Activated CD4-positive, alpha-beta T cell treated with anti-CD3 and anti-CD28 coated beads, Interleukin-10, Interleukin-2, amounts not matched to agents 100 ng/mL and 50 ng/mL, durations not matched to agents 16 hours and 8 hours (primary cell): ENCODE measurements at places on chromosomes 5 and 9.

GRCh38 chr5:968881-969280, 39.7 kb upstream of the NKD2 start:
- no peak for DNase-seq

- no peak for DNase-seq
Measured at GRCh38 chr5:13934921-13935320, 9.6 kb downstream of the DNAH5 start.

DNA sequence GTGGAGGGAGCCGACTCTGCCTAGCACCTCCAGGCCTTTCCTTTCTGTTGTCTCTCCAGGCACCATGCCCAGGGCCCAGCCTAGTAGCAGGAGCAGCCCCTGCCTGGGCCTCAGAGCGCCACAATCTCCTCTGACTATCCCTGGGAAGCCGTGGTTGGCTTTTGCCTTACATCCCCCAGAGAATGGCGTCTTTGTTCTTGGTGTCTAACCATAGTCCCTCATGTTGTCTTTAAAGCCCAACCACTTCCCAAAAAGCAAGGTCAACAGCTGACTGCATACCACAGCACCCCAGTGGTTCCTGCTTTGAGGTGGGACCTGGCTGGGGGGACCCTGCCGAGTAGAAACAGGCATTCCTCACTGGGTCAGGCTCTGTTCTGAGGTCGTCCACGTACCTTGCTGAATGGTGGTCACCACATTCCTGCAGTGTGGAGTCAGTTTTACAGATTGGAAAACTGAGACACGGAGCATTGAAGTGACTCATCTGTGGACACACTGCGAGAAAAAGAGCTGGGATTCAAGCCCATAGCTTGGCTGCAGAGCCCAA, 13.7 kb upstream of the CERCAM start:
- no peak for DNase-seq

- DNase-seq: no peak
Measured at GRCh38 chr9:6113312-6113711, 97.9 kb upstream of the RANBP6 start.

DNA sequence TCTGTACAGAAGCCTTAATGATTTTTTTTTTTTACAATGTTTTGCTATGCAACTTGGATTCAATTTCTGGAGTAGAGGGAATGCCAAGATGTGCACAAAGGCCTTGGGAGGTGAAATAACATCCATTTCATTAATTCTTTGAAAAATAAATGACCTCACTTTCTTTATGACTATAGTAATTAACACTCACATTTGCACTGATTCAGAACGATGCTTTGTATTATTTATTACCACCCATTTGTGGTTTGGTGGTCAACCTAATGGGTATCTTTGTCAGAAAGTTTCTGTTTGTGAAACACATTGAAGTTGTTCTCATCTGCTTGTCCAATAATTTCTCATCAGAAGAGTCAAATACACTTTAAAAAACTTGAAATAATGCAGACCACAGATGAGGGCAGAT, 169.3 kb downstream of the NTRK2 start:
- peak; percentile 4 for DNase-seq

- DNase-seq: no peak
Measured at GRCh38 chr9:124098141-124098905, 86.8 kb downstream of the LHX2 start.

GRCh38 chr5:176466245-176466871, 18.2 kb downstream of the FAF2 start:
- no peak for DNase-seq

DNA sequence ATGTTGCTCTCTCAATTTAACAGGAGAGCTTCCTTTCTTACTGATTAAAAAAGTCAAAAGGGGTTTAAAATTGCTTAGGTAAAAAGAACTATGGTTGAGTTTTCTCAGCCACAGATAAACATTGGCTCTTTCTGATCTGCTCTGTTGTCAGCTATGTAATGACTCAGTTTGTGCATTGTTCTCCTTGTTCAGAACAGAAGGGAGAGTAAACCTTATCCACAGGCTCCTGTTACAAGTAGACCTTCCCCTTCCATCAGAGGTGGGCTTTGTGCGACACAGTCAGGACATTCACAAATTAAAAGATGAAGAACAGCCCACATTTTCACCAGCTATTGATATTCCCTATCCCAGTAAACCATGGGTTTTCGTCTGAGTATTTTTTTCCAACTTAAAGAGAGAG, 236.3 kb upstream of the SEMA6A start:
- no peak for DNase-seq

DNA sequence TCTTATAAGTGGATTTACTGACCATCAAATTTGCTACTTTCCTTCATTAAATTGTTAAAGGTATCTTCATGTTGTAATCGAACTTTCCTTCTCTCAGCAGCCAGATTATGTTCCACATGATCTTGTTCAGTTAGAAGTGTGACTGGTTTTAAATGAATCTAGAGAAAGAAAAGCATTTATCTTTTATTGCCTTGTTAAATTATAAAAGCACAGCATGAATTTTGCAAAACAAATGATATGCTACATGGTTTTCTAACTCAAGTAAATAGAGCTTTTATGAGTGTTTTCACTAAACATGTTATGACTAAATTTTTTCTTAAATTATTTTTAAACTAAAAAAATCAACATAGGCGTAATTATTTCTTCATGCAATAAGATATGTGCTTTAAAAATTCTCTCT, 34.1 kb downstream of the ACOT12 start:
- no peak for DNase-seq

DNA sequence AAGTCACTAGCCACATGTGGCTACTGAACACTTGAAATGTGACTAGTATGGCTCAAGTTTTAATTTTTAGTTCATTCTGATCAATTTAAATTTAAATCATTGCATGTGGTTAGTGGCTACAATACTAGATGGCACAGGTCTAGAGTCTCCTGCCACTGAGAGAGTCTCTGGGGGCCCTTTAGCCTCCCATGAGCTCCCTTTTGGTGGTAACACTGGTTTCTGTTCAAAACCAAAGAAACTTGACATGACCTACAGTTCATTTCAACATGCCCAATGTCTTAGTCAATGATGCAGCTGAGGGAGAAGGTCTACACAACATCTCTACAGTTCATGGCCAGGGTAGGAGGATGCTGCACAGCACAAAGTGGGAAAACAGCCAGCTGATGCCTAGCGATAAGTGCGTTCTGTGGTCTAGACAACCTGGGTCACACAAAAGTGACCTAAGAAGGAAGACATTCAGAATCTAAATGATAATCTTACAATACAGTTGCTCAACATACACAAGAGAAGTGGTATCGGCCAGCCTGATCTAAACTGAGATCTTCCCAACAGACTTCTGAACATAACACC, 121.0 kb downstream of the AUH start:
- no peak for DNase-seq

- DNase-seq: no peak
Measured at GRCh38 chr5:9545136-9545991, 511 bp downstream of the SEMA5A start.

DNA sequence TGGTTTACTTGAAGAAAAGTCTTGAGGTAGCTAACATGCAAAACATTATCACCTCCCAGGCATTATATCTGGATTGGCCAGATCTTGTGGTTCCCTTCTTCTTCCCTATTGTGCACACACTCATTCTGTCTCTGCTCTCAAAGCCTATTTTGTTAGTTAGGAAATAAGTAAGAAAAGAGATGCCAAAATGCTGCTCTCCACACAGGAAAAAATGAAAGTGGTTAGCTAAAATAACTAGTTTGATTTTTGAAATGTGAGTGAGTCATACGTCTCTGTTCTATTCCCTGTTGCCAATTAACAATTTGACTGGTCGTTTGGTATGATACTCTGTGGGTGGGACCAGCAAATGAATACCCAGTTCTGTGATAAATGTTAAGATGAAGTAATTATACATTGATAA, 28.1 kb downstream of the LMNB1 start:
- peak; percentile 38 for DNase-seq

DNA sequence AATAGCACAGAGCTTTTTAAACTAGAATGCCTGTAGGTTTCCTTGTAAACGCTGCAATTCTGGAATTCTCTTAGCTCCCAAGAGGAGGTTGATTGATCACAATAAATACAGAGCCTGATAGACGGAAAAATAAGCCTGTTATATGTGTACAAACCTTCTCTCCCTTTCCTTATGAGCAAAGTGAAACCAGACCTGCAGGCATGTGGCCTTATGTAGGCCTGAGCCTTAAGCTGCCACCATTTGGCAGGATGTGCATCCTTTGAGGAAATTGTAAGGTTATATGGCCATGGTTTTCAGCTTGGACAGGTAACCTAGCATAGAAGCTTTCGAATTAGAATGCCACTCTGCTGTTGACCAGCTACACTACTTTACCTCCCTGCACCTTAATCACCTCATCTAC, 49.1 kb downstream of the PRKACG start:
- DNase-seq: no peak

- DNase-seq: no peak
Measured at GRCh38 chr9:69820955-69821788, 555 bp downstream of the CFAP95 start.

- no peak for DNase-seq
Measured at GRCh38 chr9:118271936-118272335, 567.7 kb downstream of the TLR4 start.

- DNase-seq: no peak
Measured at GRCh38 chr9:7348692-7349091, 450.9 kb downstream of the DMAC1 start.

DNA sequence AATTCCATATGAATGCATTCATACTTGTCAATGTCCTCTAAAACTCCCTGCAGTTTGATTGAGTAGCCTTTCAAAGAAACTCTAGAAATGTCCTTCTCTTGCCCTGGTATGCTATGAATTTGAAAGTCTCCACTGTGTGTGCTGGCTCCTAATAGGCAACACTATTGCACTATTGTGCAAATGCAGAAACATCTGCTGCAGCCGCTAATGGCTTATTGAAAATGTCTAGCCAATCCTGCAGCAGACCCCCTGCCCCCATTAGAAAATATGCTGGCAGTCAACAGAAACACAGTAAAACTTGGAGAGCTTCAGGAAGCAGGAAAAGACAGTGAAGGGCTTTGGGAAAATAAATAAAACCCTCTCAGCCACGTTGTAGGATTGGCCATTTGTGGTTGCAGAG, 87.3 kb upstream of the GRAMD2B start:
- no peak for DNase-seq

GRCh38 chr5:68465934-68466551, 250.5 kb downstream of the PIK3R1 start:
- DNase-seq: no peak

DNA sequence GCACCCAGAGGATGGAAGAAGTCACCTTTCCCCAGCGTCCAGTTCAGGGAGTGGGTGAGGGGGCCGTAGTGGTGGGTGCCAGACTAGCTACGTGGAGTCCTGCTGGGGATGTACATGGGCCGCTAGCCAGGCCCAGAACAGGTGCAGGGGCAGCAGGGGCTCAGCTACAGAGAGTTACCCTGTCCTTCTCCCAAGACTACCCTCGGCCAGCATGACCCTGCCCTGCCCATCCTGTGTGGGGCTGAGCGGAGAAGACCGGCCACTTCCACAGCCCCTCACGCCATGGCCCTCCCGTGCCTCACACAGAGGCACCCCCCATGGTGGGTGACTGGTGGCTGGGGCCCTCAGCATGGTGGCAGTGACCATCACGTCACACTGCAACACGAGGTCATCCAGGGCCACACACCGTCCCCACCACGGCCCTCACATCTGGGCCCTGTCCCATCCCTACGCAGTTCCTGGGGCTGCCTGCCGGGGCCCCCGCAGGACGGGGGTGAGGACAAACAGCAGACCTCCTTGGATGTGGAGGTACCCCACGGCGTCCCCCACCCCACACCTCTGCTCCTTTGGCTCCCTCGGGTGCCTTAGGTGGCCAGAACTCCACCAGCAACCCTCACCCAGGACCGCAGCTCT, 977 bp upstream of the DPP7 start:
- no peak for DNase-seq

DNA sequence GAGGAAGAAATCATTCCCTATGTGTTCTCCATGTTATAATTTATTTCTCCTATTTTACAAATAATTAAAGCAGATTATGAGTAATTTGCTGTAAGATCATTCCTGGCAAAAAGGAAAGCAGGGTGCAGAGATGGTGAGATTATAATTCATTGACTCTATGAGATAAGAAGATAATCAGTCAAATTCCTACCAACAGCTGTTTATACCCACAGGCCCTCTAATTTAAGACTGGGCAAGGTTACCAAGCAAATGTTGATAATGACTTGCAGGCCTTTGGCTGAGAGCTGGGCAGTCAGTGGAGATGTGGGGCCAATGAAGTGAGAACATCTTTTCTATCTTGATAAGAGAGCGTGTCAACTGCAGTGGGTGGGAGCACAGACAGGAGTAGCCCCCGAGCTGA, 222.7 kb downstream of the ICE1 start:
- DNase-seq: no peak

DNA sequence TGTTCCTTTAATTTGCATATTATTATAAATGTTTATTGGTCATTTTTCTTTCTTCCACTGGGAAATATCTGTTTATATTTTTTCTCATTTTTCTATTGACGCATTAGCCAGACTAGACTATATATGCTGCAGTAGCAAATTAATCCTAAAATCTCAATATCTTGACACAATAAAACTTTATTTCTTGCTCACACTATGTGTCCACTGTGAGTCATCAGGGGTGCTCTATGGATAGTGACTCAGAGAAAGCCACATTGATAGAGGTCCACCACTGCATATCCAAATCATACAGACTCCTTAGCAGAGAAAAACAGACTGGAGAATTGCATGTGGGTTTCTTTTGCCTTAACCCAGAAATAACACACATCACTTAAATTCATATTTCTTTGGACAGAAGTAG, 20.8 kb downstream of the OR1L3 start:
- no peak for DNase-seq

DNA sequence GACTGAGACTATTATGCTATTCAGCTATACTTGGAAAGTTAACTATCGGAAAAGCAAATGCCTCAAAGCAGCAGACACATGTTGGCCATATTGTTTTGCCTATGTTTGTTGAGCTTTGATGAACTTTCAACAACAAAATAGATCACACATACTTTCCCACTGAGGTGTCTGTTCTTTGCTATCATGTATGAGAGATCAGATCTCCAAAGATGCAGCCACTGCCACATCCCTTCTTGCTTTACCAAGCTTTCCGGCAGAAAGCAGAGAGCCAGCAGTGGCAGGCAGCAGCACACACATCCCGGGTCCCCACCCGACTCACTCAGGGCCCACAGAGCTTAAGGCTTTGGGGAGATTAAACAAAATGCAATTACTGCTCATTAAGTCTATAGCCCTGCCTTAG, 18.8 kb downstream of the ZBTB5 start:
- no peak for DNase-seq

- no peak for DNase-seq
Measured at GRCh38 chr9:110334183-110334582, 3.5 kb downstream of the TXNDC8 start.

DNA sequence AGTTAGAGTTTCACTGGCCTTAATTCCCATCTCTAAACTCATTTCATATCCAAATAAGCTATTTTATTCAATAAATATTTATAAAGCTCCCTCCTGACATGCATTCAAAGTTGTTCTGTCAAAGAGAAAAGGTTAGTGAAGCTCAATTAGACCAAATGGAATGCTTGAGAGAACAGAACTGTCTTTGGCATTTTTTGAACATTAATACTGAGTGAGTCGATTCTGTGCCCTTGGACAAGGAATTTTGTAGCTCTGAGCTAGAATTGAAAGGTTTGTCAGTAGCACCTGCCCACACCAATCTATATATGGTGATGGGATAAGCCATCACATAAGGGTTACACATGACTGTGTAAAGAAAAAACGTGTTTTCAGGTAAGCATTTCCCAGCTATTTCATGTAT, 631.2 kb upstream of the CCNG1 start:
- no peak for DNase-seq
